ENCODE measurements at places on chromosomes 1 and 21.

DNA sequence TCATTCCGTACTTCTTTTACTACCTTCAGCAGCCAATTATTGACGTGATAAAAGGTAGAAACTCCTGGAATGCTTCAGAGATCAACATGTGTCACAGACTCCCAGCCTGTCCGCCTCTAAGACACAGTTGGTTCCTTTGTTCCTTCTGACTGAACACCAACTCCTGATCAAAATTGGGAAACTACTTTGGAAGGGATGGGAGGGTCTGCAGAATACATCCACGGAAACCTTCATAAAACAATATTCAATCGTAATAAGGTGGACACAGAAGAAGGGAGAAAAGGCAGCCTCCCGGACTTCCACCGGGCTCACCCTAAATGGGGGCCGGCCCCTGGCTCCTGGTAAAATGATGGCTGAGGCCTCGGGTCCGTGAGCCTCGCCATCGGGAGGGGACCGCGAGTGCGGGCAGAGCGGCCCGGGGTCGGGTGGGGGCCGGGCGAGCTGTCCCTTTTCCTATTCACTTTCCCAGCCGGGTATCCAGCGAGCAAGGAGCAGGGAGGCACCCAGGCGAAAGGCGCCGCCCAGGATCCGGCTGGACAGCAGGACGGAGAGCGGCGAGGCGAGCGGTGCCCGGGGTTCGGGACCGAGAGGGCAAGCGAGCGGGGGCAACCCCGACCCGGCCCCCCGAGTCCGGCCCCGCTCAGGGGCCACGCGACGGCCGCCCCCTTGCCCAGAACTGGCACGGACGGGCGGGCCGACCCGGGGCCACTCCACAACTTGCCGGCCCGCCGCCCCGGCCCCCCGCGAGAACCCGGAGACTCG, 805 bp downstream of the NRIP1 start:
- DNase-seq = peak; percentile 26

DNA sequence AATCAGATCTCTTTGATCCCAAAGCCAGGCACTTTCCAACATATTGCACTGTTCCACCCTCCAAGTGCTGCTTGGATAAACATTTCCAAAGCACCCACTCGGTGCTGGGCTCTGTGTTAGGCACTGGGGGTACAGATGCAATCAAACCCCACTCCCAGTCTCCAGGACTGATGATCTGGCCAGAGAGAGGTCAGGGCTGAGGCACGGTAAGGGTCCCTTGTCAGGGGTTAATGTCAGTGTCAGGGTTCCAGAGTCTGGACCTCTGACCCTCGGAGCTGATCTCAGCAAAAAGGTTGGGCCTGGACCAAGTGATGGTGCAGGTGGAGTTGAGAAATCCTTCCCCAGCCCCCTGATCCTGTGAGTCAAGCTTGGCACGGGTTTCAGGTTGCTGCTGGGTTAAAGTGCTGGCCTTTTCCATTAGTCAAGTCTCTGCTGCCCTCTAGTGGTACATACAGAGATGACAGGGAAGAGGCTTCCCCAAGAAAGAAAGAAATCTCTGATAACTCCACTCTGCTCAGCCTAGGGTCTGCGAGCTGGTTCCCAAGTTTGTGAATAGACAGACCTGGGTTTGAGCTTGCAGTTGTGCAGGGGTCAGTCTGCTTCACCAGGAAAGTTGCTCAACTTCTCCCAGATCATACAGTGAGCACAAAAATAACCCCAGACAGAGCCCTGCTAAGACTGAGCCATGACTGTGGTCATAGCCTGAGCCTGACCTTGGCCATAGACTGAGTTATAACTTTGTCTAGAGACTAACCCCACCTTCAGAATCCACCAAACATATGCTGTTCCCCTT, 74.6 kb downstream of the DMRTA2 start:
- DNase-seq = peak; percentile 44

- DNase-seq = no peak
These were observed 329.8 kb upstream of the VAMP3 start for GRCh38 chr1:7441143-7441841.

DNA sequence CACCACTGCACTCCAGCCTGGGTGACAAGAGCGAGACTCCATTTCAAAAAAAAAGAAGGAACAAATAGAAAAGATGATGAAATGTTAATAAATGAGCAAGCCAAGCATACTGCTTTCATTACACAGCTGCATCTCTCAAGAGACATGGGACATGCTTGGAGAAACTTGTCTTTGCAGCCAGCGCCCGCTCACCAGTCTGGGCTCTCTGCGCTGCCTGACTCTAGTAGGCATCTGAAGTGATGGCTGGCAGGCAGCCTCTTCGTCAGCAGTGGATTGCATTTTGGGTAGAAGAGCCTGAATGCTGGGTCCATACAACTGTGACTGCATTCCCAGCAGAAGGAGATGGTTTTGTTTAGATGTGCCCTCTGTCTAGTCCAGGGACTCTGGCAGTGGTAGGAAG, 48.0 kb downstream of the IL6R start:
- DNase-seq = no peak

- no peak for DNase-seq
These were observed 25.0 kb downstream of the UBE4B start for GRCh38 chr1:10057796-10058195.

GRCh38 chr1:44071461-44071860, 40.2 kb upstream of the SLC6A9 start:
- DNase-seq = no peak

DNA sequence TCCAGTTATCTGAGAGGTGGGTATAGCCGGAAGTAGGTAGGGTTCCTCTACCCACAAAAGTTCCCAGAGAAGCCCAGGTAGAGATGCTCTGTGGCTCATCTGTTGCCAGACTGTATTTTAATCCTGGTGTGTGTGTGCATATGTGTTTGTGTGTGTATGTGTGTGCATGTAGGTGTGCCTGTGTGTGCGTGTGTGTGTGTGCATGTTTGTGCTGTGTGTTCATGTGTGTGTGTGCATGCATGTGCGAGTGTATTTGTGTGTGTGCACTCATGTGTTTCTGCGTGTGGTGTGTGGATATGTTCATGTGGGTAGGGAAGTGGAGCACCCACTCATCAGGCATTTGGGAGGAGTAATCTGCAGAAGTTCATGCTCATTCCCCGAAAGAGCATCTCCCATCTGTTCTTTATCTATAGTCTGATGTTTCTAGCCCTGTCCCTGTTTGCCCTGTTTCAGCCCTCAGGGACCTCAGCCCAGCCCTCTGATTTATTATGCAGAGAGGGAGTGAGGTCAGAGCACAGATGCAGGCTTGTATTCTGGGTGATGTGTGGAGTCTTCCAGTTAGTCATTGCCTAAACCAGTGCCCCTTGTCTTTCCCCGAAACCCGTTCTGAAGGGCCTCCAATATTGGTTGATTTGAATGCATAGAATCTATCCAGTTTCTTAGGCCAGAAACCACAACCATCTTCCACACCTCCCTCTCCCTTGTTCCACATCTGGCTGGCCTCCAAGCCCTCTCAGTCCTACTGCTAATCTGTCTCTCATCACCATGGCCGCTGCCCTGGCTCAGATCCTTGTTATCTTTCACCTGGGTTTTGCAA, 69.1 kb downstream of the DISC1 start:
- no peak for DNase-seq

DNA sequence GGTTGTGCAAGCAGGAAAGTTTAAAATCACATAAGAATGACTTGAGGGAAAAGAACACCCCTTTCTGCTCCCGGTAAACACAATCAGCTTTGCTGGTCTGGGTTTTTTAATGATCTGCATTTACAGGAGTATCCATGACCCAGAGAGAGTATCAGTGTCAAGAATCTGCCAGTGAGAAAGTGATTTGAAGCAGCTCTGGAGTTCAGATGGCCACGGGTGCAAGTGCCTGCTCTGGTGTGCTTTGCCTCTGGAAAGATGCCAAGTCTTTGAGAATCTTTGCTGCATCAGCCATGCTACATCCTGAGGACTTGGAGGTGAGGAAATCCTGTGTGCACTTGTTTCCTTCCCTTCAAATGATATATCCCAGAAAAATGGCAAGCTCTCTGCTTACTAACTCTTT, 18.6 kb upstream of the MYSM1 start:
- no peak for DNase-seq

- DNase-seq = no peak
These were observed 16.5 kb downstream of the TTC34 start for GRCh38 chr1:2784854-2785630.

DNA sequence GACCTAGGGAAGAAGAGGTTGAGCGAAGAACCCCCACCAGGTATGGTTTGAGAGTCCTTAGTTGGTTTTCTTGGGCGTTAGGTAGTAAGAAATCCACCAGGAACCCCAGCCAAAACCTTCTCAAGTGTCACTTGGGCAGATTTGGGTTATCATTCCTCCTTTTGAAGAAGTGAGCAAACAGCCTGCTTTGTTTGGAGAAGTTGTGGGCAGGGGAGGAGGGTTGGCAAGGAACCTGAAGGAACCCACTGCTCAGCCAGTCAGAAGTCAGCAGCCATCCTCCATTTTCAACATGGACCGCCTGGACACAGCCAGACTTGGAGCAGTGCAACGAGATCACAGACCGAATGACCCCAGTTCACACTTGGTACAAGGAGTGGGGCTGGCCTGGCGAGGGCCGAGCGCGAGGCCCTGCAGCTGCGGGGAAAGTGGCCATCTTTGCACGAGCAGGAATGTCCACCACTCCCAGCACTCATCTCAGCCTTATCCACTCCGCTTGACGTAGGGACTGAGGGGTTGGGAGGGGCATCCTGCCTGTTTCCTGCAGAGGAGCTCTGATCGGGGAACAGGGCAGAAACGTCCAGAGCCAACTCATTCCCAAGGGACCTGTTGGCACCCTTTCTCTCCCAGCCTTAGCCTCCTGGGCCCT, 7.2 kb downstream of the ADPRS start:
- no peak for DNase-seq

- no peak for DNase-seq
These were observed 151.3 kb downstream of the CLIC6 start for GRCh38 chr21:34820051-34820450.

GRCh38 chr1:39652554-39652953, 13.1 kb upstream of the HEYL start:
- DNase-seq = no peak

DNA sequence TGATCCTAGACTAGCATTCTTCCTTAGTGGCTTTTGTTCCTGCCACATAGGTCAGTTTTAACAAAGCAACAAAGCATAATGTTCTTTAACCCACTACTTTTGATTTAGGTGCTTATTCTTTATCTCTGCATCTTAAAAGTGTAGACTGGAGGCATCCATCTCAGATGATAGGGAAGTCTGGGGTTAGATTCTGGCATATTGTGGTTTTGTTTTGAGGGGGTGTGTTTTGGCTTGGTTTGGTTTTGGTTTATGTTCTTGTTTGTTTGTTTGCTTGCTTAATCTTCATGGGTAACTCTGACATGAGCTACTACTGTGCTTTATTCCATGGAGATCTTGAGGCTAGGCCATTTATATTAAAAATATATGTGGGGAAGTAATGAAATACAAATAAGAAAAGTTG, 40.3 kb upstream of the MYOCOS start:
- no peak for DNase-seq

GRCh38 chr1:231420299-231420958, 1.7 kb downstream of the EGLN1 start:
- no peak for DNase-seq

GRCh38 chr1:183877053-183877720, 72.3 kb downstream of the RGL1 start:
- peak; percentile 9 for DNase-seq

DNA sequence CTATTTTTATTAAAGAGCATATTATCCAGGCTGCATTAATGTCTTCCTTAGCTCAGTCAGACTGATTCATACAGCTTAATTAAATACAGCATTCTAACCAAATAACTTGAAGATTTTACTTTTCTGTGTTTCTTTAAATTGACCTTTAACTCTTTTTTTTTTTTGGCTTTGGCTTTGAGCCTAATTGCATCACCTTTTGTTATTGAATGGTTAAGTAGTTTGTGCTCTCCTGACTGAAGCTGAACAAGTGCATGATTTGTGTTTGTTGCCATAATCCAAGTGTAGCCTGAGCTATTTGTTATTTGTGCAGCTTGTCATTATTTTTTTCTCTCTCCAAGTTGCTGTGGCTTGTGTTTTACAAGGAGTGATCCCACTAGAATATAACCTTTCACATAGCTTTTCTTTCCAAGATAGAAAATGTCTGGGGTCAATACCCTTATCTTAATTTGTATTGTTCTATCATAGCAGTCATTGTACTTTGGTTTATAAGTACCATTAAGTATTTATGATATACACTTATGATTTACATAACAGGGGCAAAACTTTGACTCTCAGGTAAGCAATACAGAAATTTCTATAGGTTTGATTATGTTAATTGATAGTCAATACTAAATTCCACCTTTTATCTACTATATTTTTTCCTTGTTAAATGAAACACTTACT, 31.6 kb downstream of the CDC14A start:
- DNase-seq = no peak

GRCh38 chr1:164466429-164466828, 92.6 kb upstream of the PBX1 start:
- no peak for DNase-seq

- DNase-seq = no peak
These were observed 427.9 kb upstream of the B3GALT2 start for GRCh38 chr1:193614275-193614674.

DNA sequence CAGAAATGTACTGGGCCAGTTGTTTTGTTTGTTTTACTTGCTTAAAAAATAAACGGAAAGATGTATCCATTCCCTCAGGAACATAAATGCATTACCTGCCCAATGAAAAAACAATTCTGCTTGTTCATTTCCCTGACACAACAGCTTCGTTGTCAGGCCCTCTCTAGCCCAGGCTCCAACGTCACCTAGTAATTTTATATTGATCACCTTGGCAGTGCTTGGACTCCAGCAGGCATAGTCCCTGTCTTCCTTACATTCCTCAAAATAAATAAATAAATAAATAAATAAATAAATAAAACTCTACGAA, 1.2 kb downstream of the CEP170 start:
- DNase-seq = no peak

DNA sequence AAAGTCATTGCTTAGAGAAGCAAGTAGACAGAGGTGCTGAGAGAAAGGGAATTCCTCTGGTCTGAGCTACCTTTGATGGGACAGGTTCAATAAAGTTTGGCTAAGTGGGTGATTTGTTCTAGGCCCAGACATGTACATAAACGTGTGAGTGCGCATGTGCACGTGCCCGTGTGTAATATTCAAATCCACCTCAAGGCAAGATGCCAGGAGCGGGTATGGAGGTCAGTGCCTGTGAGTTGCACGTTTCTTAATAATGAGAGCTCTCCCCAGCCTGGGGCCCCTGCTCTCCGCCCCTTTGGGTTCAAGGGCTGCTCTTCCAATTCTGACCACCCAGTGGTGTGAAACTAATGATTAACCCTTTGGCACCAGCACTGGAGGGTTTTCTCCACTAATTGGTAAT, 53.8 kb upstream of the LMO4 start:
- no peak for DNase-seq

GRCh38 chr1:230768903-230769570, 21.8 kb downstream of the CAPN9 start:
- no peak for DNase-seq

GRCh38 chr1:240575981-240576662, 35.8 kb downstream of the GREM2 start:
- DNase-seq = no peak

DNA sequence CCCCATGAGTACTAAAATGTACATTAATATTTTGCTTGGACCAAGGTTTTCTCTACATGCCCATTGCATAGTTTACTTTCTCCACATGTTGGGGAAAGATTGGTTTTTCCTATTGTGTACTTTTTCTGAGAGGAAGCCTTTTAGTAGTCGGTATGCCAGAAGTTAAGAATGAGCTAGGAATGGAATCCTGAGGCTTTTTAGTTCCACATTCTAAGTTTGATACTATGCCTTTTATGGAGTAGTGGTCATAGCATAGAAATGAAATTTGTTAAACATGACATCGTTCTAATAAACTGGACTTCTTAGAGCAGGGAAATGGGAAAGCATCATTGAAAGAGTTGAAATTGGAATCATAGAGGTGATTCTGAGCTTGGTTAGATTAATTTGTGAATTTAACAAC, 64.3 kb downstream of the BCL9 start:
- DNase-seq = no peak
